ENCODE measurements at places on chromosomes 1 and 21. TPM values are rescaled to one million over a fixed set of nuclear protein-coding genes. Genes with fewer than 3 reads are reported as not detected.
A peak's percentile ranks its signal among the peaks of the same experiment; 100 is the strongest.

ETV3L gene
- not detected for total RNA-seq

DNA sequence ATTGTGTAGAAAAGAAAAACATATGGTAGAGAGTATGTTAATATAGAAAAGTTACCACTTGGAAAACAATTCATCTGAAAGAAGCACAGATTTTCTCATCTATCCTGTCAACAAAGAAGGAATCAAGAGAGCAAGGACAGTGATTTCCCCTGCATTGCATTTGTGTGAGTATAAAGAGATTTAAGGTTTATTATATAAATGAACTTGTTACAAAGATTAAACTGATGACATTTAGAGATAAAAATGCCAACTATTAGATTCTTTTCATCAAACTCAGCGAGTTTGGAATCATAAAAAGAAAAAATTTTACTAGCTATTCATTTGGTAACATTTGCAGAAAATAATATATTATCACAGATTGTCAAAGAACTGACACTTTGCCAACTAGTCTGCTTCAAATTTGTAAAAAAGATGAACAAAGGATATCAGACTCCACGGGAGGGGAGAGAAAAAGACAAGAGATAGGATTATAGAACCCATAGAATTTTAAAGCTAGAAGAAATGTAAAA, at the start of gene RGS21:
Gene RGS21 (plus strand): TSS at position 51 of the 509 bp plus-strand sequence. CDS start 26,045 bp downstream, outside the sequence.
- DNase-seq, result no peak

DNA sequence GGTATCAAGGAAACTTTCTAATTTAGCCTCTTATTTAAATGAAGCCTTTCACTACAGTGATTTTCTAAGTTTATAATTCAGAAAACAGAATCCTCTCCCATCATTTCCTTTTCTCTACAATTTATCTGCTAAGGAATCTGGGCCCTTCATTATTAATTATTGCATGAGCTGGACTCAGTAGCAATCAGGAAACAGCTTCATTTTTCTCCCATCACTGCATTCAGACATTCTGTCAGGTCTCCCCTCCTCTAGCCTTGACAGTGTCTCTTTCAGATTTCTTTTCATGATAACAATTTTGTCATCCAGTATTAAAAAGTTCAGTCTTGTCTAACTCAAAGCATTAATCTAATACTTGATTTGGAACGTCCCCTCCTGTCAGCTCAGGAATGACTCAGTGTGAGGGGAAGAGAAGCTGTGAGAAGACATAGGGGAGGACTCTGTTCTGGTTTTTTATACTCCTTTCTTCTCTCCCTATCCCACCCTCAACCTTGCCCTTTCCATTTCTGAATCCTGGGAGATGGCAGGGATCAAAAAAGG, 28.1 kb downstream of the SLC44A5 start:
- DNase-seq, result no peak

C1QC gene
- not detected for total RNA-seq

ATP1A2 gene
- not detected for total RNA-seq

PLA2G2C gene
- not detected for total RNA-seq

DNA sequence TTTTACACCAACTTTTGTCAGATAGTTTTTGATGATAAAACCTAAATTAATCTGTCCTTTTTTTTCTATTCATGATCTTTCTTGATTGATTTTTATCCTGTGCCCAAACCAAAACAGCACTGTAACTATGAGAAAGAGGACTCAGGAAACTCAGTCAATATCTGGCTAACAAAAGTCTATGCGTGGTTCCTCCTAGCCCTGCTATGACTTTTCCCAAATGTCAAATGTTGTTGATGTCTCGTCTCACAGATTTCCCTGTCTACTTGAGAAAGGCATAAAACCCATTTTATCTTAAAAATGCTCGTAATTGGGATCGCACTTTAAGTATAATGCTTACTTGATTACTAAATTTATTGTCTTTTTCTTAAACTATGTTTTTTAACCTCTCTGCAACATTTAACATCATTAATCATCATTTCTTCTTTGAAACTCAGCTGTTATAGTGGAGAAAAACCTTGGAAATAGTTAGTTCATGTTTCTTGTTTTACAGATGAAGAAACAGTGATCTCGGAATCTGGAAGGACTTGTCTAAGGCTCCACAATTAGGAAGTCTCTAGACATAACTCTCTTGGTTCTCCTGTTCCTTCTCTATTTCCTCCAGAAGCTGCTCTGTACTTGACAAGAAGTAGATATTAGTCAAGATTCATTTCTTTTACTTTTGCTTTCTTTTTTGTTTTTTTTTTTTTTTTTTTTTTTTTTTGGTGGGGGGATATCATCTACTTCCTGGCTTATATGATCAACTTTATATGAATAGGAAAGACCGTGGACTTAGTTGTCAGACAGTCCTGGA, 26.2 kb upstream of the PTPRC start:
- DNase-seq, result no peak

CASQ2 gene
- total RNA-seq, result not detected

DNA sequence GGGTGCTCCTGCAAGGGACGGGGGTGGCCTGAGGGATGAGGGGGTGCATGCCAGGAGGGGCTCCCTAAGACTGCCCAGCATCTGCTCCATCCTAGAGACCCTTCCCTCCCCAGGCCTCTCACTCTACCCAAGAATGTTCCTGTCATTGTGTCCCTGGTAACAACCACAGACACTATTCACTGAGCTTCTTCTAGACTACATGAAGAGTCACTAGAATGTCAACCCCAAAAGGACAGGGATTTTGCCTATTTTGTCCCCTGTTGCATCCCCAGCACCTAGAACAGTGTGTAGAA, 2.9 kb downstream of the TNFRSF25 start:
- DNase-seq, result no peak

GRCh38 chr1:204475656-204476432, 18.8 kb downstream of the PIK3C2B start:
- no peak for DNase-seq

DNA sequence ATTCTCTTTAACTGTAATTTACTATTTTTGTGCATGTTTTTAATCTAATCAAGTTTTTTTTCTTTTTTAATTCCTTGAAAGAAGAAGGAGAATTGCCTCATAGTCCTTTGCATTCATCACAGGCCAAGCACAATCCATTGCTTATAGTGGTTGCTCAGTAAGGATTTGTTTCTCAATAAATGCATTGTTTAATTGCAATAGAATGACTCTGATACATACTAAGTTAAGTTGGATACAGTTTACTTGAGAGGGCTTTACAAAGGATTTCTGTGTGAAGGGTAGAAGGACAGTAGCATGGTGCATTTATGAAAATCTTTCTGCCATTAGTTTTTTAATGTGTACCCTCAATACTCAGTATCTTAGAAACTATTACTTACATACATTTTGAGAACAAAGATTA, 186.2 kb downstream of the LRRIQ3 start:
- DNase-seq, result no peak

TMCO2 gene
- not detected for total RNA-seq

GPR37L1 gene
- 0.15 TPM for total RNA-seq

DNA sequence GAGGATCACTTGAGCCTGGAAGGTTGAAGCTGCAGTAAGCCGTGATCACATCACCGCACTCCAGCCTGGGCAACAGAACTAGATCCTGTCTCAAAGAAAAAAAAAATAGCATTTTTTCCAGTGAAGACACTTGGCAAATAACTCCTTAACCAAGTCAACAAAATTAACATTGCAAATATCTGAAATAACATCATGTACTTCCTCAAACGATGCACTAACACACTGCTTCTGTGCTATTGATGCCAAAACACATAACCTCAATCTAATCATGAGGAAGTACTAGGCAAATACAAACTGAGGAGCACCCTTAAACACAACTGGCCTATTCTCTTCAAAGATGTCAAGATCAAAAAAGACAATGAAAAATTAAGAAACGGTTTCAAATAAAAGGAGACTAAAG, 32.3 kb downstream of the PABPC4 start:
- no peak for DNase-seq

- DNase-seq, result peak; percentile 69
Observed at GRCh38 chr1:220426989-220427388, 100.9 kb upstream of the MARK1 start.

UBE2J2 gene
- total RNA-seq, result 48.6 TPM

DNA sequence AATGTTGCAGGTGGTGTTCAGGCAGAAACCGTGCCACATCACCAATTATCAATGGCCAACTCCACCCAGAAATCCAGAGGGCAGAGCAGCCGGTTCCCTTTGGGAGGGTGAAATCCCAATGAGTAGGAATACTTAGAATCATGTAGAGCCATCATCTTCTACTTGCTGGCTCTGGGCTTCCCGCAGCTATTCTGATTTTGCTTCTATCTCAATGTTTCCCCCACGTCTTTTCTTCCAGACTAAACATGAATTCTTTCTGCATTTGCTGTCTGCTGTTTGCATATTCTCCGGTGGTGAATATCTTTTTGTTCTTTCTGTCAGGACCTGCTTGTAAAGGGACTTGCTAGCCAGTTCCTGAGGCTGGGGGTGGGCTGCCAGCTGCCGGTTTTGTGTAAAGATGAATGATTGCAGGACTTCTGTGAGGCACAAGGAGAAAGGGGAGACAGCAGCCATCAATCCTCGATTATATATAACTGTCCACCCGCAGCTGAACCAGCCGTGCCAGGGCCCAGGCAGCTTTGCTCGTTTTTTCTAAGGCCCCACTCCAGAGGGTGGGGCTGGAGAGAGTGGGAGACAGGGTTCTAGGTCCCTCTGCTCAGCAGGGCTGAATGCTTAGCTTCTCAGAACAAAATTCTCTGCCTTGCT, 33.2 kb downstream of the PRAMEF20 start:
- no peak for DNase-seq

All from renal cortical epithelial cell (primary cell).